Heart left ventricle (tissue), 16 donors: ENCODE measurements at places on chromosomes 4 and X. TPM values are rescaled to one million over a fixed set of nuclear protein-coding genes. Genes with fewer than 3 reads are reported as not detected.
A peak's percentile ranks its signal among the peaks of the same experiment; 100 is the strongest.

GRCh38 chr4:141884070-141884469 lies 247.7 kb downstream of the IL15 start:
- DNase-seq: no peak

GRCh38 chrX:53190363-53190960 lies 34.5 kb downstream of the KDM5C start:
- no peak for DNase-seq

DNA sequence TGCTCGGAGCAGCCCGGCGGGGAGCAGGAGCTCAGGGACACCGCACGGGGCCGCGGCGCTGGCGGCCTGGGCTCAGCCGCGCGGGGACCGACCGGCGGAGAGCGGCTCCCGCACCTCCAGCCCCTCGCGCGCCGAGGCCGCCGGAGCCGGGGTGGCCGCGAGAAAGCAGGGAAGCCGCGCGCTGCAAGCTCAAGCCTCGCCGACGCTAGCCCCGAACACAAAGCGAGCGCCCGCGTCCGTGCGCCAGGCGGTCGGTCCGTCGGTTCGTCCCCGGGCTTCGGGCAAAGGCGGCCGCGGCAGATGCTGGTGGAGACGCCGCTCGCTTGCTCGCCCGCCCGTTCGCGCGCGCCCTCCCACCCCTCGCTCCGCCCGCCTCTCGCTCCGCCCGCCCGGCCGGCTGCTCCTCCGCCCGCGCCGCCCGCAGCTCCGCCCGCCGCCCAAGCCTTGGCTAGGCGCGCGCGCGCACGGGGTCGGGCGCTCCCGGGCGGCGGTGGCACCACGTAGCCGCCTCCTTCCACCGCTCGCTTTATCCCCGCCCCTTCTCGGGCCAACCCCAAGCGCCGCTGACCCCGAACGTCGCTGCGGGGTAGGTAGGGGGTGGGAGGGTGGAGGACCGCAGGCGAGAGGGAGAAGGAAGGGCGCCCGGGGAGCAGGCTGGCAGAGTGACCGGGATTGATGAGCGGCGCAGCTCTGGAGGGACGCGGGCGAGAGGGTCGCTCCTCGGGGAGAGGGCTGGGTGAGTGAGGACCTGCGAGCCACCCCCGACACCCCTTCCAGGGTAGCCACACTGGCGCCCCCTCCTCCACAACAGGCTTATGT lies at the start of gene TSPAN5:
TSPAN5 (minus strand) TSS at position 325 of the 819 bp plus-strand sequence.
- peak; percentile 78 for DNase-seq

DNA sequence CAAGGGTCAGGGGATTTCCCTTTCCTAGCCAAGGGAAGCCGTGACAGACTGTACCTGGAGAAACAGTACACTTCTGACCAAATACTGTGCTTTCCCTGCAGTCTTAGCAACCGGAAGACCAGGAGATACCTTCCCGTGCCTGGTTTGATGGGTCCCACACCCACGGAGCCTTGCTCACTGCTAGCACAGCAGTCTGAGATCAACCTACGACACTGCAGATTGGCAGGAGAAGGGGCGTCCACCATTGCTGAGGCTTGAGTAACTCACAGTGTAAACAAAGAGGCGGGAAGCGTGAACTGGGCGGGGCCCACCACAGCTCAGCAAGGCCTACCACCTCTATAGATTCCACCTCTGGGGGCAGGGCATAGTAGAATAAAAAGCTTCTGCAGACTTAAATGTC lies 48.7 kb upstream of the SRD5A3 start:
- DNase-seq: no peak

- DNase-seq: no peak
Observed at GRCh38 chr4:48307528-48307927, 33.8 kb upstream of the SLAIN2 start.

DNA sequence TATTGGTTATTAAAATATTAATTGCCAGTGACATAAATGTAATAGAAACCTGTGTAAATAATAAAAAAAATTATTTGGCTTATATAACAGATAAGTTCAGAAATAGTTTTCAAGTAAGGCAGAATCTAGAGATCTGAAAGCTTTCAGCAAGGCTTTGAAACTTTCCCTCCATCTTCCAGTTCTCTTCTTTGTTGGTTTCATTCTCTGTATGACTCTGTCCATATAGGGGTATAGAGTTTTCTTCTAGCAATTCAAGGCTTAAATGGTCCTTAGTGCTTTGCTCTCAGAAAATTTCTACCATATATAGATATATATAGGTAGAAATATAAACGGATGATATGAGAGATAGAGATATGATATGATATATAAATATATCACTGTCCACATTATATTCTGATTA lies 160.5 kb upstream of the GABRA2 start:
- DNase-seq: no peak

DNA sequence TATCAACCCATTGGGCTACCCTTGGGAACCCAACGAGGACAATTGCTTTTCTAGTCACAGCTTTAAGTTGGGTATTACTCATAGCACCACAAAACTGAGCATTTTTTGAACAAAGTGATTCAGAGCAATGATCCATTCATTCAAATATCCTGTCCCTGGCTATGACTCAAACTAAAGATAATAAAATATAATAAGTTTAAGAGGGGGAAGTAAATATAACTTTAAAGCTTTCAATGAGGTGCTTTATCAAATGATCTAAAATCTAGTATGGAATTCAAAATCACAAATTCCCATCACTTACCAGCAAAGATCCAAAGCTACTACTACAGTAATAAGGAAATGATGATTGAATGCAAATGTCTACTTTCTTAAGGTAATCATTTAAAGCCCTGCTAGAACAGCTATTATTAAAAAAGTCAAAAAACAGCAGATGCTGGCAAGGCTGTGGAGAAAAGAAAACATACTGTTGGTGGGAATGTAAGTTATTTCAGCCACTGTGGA lies 39.8 kb upstream of the S100G start:
- no peak for DNase-seq

DNA sequence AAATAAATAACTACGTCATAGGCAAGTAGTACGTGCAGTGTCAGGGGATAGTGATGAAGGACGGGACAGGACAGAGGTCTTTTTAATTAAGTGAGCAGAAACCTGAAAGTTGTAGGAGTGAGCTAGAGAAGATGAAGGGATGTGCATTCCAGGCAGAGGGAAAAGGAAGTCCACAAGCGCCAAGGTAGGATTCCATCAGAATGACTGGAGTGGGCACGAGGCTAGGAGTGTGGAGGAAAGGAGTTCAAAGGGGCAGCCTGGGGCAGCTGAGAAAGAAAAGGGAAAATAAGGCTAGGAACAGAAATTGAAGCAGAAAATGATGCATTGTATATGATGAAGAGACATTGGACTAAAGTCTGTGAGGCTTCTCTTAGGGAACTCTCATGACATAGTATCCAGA lies 192.2 kb upstream of the TLL1 start:
- no peak for DNase-seq

DNA sequence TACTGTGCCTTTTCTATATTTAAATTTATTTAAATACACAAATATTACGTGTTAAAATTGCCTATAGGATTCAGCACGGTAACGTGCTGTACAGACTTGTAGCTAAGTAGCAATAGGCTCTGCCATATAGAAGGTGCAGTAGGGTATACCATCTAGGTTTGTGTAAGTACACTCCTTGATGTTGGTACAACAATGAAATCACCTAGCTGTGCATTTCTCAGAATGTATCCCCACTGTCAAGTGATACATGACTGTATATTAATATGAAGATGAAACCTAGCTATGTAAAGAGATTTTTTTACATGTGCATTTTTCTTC lies 431.2 kb downstream of the KCTD8 start:
- no peak for DNase-seq

DNA sequence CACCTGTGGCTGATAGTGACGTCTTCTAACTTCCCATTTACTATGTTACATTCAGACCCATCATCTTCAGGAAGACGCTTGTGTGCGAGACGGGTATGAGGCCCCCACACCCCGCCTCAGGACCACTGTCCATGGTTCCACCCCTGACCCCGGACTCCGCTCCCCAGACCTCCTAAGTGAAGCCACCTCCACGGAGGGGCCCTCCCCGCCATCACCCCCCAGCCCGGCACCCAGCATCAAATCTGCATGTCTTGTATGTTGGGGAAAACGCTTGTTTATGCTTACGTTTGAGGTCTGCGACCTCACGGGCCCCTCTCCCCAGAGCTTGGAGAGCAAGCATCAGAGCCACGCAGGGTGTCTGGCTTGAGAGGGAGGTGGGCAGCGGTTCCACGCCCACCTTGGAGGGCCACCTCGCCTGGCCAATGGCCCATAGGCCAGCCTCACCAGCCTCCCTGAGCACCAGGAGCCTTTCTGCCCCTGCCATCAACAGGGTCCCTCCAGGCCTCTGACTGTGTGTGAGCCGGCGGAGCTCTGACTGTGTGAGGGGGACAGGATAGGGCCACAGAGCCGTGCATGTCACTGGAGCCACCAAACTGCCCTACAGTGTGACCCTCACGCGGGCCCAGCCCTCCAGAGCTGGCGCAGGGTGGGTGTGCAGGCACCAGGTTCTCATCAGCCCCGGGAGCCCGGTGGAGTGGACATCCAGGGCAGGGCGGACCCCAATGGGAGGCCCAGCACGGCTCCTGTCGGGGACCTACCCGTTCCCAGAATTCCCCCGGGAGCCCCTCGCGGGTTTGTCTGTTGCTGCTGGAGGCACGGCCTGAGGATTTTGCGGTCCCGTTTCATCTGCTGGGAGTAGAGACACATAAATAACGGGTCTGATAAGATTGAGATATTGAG lies 88.4 kb upstream of the NKX1-1 start:
- DNase-seq: peak; percentile 54

DNA sequence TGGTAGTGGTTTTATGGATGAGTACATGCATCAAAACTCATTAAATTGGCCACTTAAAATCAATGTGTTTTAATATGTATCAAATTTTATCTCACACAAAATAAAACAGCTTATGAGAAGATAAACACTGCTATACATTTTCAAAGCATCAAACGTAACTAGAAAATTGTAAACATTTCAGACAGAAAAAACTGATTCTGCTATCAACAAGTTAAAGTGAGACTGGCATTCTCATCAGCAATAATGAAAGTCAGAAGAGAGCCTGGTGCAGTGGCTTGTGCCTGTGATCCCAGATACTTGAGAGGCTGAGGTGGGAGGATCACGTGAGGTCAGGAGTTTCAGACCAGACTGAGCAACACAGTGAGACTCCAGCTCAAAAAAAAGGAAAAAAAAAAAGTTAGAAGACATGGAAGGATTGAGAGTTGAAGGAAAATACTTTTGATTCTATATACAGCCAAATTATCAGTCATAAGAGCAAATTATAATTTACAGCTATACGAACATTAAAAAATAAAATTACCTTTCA lies 2.9 kb downstream of the TBCK start:
- DNase-seq: no peak

DNA sequence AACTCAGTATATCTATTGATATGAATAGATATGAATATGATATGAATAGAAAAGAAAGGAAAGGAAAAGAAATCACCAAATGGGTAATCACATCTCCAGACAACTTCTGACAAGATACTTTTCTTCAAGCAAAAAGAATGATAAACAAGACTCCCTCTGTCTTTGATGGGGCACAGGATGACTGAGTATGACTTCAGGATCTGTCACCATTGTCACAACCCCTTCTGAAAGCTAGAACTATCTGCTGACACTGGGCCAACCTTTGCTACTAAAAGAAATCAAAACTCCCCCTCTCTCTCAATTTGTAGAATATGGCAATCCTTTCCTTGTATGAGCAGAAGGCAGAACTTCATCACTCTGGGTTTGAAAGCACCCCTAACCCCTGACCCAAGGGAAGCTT lies 267.2 kb upstream of the RASGEF1B start:
- no peak for DNase-seq

DNA sequence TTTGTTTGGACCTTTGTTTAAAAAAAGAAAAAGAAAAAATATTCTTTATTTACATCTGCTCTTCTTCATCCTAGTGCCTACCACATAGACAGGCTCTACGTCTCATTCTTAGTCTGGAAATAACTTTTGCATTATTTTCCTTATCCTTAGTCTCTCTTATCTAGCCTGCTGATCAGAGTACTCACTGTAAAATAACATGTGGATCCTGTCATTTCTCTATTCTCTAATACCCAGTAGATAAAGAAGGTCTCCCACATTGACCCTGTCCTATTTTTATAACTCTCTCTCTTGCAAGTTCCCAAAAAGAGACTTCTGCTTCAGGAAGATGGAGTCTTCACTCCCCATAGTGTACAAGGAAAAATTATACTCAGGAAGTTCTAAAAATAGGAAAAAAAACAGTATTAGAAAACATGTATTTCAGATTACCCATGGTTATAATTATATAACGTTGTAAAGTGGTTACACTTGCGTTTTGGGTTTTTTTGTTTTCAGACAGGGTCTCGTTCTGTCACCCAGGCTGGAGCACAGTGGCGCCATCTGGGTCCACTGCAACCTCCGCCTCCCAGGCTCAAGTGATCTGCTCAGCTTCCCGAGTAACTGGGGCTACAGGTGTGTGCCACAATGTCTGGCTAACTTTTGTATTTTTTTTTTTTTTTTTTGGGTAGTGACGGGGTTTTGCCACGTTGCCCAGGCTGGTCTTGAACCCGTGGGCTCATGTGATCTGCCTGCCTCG lies 23.8 kb downstream of the ZFX start:
- DNase-seq: no peak

DNA sequence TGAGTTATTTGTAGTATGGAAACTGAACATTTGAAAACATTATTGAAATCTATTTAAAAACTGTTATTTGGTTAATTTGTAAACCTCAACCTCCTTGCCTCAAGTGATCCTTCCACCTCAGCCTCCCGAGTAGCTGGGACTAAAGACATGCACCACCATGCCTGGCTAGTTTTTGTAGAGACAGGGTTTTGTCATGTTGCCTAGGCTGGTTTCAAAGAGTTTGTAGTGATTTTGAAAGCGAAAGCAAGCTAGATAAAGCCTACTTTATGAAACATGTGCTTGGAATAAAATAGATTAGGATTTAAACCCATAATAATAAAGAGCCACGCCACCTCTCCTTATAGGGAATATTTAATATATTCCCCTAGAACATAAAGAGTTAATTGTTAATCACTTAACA lies 23.5 kb downstream of the ARSJ start:
- no peak for DNase-seq

DNA sequence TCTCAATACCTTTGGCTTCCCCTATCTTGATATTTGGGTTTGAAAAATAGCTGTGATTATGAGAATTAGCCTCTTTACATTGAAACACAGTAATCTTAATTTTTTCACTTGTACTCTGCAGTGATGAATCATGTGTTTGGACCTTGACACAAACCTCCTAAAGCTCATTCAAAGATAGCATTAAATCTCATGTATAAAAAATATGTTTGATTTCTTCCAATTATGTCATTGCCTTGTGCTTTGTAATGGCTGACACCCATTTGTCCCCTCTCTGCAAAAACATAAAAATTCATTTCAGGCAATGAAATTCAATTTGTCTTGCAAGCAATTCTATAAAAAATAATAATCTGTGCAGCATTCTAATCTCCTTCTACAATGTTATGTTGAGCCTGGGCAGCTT lies 422.4 kb upstream of the BOD1L1 start:
- DNase-seq: no peak

- DNase-seq: peak; percentile 75
Observed at GRCh38 chr4:168646001-168646768, 149.3 kb downstream of the PALLD start.

- DNase-seq: no peak
Observed at GRCh38 chr4:154503598-154503997, 12.0 kb upstream of the DCHS2 start.

Gene IL1RAPL1
- 1.7 TPM for total RNA-seq

Gene CT45A9
- not detected for total RNA-seq

Gene COL25A1
- total RNA-seq: 0.21 TPM

Gene XAGE1A
- not detected for total RNA-seq

Gene BLOC1S4
- 7.3 TPM for total RNA-seq

Gene PNMA6A
- total RNA-seq: 1.7 TPM
